CD4-positive, alpha-beta T cell treated with Interleukin-21 for 1 hour (primary cell): ENCODE measurements at places on chromosomes 2 and 18.

GRCh38 chr2:213002383-213002782 is 149.0 kb downstream of the IKZF2 start:
- no peak for DNase-seq

- no peak for DNase-seq
Measured at GRCh38 chr18:23229472-23229871, 94.2 kb downstream of the CABLES1 start.

GRCh38 chr2:239461291-239462190 is 60.7 kb upstream of the HDAC4 start:
- no peak for DNase-seq

- peak; percentile 62 for DNase-seq
Measured at GRCh38 chr2:176140513-176141317, 10.6 kb upstream of the HOXD4 start.

- DNase-seq, result no peak
Measured at GRCh38 chr2:141029428-141030078, 1101.3 kb downstream of the LRP1B start.

DNA sequence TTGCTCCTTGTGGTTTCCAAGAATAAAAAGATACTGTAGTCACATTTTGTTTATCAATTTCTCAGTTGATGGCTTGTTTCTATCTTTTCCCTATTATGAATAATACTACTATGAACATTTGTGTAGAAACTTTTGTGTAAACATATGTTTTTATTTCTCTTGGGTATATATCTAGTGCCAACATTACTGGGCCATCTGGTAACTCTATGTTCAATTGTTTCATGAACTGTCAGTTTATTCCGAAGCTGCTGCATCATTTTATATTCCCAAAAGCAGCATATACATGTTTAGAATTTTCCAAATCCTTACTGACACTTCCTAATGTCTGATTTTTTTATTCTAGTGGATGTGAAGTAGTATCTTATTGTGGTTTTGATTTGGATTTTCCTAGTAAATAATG is 737.6 kb upstream of the TMEFF2 start:
- DNase-seq, result no peak

- no peak for DNase-seq
Measured at GRCh38 chr18:67845035-67845434, 328.5 kb upstream of the DSEL start.

DNA sequence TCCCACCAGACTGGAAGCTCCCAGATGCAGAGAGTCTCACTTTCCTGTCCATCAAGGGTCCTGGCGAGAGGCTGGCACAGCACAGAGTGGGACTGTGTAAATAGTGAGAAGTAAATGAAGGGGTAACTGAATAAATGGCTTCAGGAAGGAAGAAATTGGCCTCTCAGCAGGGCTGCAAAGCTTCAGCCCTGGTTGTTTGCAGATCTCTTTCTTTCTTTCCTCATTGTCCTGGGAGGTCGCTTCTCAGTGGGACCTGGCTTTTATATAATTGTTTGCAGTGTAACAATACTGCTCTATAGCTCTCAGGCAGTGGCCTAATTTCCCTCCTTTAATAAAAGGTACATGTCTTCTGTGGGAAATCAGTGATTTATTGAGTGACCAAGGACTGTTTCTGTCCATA is 74.9 kb upstream of the GPR45 start:
- DNase-seq, result no peak

- DNase-seq, result no peak
Measured at GRCh38 chr18:28125051-28125450, 51.9 kb downstream of the CDH2 start.

DNA sequence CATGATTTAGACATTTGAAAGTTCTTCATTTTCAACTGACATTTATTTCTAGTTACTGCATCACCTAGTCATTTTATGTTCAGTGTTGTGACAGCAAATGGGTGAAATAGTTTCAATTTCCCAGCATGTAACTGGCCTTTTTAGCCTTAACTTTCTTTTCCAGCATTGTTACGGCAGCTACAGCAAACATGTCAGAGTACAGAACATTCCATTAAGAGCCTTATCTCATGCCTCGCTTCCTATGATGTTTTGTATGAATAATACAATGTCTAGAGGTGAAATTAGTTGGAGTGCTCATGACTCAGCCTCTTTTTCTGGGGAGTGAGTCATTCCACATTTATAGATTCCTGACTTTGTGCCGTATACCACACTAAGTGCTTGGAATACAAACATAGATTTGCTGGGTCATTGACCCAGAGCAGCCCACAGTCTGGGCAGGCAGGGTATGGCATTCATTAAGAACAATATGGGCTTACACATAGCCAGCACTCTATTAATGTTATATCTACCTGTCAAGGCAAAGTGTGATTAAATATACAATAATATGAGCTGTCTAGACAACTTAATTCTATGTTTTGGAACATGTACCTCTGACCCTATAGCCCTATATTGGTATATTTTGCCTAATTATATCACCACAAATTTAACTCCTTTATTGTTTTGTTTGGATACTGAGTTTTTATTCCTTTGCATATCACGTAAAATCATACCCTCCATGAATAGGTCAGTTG is 72.2 kb downstream of the MAP2 start:
- no peak for DNase-seq
